ENCODE measurements at places on chromosomes 3 and 15.
A peak's percentile ranks its signal among the peaks of the same experiment; 100 is the strongest.

DNA sequence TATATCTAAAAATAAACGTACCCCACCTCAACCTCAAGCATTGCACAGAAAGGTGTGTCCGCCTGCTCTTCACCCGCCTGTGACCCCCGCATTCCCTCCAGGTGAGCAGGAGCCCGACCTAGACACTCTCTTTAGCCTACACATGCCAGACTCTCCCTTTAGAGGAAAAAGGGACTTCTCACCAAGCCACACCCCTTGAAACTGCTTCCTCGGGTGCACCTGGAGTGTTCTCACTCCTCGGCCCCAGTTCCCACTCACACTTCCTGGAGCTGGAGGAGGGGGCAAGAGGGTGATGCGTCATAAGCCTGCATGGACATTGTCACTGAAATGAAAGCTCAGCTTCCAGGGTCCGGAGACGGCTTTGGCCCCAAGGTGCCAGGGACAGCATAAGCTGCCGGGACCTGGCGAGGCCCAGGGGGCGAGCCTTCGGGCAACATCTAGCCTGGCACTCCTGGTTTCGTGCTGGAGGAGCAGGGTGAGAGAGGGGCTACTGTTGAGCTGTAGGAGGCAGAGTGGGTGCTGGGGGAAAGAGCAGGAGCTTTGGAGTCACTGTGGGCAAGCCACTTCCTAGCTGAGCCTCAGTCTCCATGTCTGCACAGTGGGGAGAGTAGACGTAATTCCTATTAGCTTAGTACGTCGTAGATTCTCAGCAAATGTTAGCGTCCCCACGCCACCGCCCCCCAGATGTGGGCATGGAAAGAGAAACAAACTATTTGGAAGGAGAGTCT is 9.8 kb upstream of the MUC4 start:
- no peak for DNase-seq

DNA sequence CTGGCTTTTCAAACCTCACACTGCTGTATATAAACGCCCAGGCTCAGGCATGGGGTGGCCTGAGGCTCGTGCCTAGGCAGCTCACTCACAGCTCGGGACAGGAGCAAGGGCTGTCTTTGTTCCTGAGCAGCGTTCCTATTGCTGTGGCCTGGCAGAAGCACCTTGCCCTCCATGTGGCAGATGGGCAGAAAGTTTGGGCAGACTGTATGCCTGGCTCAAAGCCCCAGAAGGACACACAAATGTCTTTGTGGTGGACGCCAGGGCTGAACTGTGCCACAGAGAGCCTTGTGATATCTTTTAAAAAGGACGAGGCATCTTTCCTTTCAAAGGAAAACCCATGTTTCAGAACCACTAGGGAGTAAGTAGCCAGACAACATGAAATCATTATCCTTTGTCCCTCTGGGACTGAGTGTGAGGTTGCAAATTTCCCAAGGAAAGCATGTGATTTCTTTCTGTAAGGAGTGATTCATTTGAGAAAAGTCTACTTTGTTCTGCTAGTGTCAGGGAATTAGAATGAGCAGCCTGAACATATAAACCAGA is 29.3 kb upstream of the UBE2E1 start:
- peak; percentile 60 for DNase-seq

DNA sequence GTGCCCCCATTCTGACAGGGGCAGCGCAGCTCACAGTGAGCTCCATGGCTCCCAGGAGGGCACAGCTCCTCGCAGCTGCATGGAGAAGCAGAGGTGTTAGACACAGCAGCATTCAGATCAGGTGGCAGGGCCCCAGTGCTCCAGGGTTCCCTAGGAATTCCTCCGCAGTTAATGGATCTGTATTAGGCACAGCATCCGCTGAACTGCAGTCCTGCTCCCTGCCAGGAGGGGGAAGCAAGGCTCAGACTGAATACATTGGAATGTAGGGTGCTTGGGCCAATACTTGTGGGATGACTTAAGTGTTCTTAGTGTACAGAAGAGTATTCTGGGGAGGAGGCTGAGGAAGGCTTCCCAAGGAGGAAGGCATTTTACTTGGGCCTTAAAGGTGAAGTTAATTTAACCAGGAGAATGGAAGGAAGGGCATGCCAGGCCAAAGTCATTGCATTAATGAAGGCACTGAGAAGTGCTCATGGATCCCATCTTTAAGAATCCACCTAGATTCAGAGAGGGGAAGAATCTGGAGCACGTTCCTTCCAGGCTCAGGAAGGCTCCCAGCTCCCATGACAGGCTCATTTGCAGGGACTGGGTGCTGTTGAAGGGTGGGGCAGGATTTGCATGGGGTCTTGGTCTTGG is 111.6 kb downstream of the RAB11A start:
- DNase-seq: peak; percentile 12

- peak; percentile 20 for DNase-seq
Measured at GRCh38 chr3:43503067-43503728, 118.6 kb downstream of the ANO10 start.

DNA sequence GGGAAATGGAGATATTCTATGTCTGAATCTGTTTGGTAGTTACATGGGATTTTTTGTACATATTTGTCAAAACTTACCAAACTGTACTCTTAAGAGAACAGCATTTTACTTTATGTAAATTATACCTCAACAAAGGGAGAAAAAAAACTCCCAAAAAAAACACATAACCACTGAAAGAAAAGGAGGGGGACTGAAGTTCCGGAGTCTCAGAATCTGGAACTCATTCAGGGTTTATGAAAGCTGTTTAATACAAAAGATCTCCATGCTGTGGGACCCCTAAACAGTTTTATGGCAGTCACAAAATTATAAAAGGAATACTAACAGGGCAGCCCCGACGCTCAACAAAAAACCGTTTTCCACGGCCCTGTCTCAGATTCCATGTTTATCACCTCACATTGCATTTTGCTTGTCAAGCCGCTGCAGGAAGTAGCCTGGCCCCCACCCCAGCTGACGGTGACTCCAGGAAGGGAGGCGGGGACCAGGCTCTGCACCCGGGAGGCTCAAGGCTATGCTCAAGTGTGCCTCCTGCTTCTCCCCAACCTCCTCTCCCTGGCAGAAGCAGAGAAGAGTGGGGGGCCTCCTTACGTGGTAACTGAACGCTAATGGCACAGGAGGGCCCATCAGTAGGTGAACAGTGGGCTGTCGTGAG is 29.3 kb downstream of the RFT1 start:
- no peak for DNase-seq

DNA sequence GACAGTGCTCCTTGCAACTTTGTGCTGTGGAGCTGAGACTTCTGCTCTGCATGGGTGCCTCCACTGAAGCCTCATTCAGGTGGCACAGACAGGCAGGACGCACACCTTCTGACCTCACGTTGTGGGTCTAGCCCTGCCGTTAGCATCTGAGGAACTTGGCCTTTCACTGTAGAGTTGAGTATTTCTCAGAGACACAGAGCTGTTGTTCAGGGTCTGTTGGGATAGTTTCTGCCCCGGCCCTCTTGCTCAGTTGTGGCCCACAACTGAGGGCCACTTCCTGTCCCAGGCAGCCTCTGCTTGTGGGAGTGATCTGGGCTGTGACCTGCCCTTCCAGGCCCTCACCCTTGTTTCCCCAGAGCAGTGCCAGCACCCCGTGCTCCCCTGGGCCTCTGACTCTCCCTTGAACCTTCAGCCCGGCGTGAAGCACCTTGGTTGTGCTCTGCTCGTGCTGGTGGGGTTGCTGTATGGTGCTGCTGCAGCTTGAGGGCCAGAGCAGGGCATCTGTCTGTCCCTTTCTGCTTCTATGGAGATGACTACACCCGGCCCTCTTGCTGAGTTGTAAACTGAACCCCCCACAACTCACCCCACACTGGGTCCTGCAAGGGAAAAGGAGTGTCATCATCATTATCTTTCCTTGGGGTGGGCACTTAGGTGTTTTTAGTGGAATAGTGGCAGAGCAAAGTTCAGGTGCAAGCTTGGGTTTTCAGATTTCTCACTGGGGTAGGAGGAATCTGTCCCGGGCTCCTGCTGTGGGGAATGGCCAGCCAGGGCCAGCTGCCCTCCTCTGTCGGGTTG is 11.7 kb downstream of the BAHD1 start:
- DNase-seq: no peak

DNA sequence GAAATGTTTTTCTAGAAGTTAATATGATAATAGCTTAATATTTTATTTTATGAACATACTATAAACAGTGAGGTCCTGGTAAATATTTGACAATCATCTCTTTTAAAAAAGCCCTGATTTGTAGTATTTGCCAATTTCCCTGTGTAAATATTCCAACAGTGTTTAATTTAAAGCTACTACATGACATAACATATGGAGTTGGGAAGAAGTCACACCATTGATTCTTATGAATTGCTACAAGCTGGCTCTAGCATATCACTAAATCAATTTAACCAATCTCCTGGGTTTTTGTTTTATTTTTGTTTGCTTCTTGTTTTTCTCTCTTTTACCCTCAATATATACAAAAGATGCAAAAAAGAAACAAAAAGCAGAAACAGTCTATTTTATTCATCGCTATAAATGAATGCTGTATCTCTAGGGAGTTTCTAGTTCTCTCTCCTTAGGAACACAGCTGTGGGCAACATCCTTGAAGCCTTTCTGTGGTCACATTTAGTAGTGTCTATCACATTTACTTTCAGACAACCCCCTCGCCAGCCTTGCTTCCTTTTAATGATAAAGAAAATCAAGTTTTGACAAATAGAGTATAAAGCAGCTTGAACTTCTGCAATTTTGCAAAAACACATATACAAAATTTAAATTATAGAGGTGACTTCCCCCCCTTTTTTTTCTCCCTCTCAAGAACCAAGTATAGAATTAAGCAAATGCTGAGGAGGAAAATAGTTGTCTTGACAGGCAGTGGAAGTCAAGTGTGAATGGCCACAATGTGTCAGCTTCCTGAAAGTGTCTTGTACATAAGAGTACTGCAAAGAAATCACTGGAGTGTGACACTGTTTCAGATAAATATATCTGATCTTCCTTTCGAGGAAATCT is 21.4 kb downstream of the CCR1 start:
- no peak for DNase-seq

GRCh38 chr15:70956201-70956995 is 63.8 kb downstream of the LRRC49 start:
- DNase-seq: no peak

DNA sequence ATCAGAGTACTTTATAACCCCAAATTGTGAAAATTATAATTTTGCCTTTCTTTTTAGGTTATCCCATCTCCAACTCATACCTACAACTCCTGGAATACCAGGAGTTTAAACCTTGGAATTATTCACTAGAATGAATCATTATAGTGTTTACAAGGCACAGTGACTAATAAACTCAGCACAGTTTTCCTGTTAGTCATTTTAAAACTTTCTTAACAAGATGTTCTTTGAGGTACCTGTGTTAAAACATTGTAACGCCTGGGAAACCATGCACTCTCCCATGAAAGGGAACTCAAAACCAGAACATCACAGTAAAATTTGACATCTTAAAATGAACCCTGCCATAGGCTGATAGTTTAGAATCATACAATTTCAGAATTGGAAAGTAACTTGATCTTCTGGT is 132.4 kb upstream of the OSTN start:
- no peak for DNase-seq

- no peak for DNase-seq
Measured at GRCh38 chr3:50117120-50117519, 28.4 kb downstream of the RBM5 start.

DNA sequence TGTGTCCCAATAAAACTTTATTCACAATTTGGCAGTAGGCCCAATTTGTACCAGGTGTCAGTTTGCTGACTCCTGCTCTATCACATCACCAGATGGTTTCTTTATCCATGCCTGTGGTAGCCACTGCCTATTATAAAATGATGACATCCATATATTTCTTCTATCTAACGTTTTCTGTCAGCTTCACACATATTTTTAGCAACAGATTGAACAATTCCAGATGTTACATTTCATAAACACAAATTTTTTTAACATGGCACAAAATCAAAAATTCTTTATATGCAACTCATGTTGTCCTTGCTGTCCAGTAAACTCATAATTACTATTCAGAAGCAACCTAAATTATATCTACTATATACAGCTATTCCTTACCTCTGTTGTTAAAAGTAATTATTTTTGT is 1371.6 kb downstream of the NSUN3 start:
- no peak for DNase-seq

All from globus pallidus (tissue), 1 donor.